ENCODE measurements at places on chromosomes 13 and 19. TPM values are rescaled to one million over a fixed set of nuclear protein-coding genes. Genes with fewer than 3 reads are reported as not detected.

GRCh38 chr13:27791146-27791900, 960 bp upstream of the GSX1 start:
- DNase-seq, result no peak

- peak; percentile 97 for DNase-seq
These were observed 11.1 kb downstream of the LYL1 start for GRCh38 chr19:13091400-13092157.

- DNase-seq, result no peak
These were observed 2.9 kb downstream of the KASH5 start for GRCh38 chr19:49390929-49391359.

GRCh38 chr13:51101636-51102235, 9.3 kb downstream of the C13orf42 start:
- DNase-seq, result no peak

- DNase-seq, result no peak
These were observed 734 bp upstream of the SERTAD3 start for GRCh38 chr19:40444825-40445312.

DNA sequence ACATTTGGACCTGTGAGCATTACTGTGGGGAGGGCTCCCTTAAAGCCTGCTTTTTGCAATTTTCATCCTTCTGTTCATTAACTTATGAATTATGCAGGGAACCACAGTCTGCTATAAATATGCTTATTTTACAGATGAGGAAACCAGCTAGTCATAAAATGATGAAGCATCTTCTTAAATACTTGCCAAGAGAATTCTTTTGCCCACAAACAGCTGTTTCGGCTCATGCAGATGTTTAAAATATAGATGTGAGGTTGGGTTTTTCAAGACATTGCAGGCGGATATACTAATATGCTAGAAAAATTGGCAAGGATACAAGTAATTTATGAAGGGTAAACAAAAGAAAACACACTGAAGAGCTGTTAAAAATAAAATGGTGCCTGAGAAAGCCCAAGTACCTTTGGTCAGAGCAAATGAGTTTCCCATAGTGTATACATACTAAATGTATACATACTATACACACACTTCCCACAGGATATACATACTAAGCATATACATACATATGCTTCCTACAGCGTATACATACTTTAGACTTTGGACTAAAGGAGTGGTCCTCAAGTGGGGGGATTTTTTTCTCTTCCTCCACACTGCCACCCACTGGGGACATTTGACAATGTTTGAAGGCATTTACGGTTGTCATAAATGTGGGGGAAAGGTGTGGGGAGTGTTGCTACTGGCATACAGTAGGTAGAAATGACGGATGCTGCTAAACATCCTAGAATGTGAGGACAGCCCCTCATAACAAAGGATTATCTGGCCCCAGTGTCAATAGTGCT, 164.9 kb upstream of the CSNK1A1L start:
- no peak for DNase-seq

DNA sequence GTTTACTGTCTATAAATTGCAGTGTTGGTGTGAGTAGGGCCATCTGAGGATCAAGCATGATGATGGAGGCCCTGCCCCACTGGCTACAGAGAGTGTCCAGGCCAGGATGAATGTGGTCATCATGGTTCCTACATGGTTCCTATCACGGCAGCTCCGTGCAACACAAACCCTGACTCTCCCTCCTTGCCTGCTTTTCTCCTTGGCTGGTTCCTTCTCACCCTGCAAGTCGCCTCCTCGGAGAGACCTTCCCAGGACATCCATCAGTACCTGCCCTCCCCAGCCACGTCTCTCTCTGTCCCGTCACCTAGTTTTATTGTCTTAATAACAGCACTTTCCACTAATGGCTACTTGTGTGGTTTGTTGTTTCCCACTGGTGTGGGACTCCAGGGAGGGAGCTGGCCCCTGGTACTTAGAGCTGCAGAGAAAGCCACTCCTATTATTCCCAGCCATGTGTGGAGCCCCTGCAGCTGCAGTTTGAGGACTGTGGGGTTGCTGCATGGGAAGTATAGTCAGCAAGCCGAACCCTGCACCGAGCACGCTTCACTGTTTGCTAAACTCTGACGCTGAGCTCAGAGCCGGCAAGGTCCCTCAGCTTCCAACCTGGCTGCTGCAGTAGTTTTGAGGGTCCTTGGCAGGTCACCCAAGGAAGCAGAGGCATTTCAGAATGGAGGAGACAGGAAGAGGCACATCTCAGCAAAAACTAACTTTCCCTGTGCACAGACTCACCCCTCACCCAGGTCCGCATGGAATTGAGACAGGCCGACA, 146.4 kb upstream of the VSTM2B start:
- peak; percentile 34 for DNase-seq

- DNase-seq, result peak; percentile 27
These were observed 5.6 kb downstream of the UHRF1 start for GRCh38 chr19:4914736-4915501.

ZNF616 gene
- 9.2 TPM for polyA plus RNA-seq

CPAMD8 gene
- 5.2 TPM for polyA plus RNA-seq

Measured in muscle of leg (tissue), 16 donors.